Effector memory CD8-positive, alpha-beta T cell (primary cell): ENCODE measurements at places on chromosomes 7 and 10.

- no peak for DNase-seq
These were observed 9.5 kb downstream of the PDCD4 start for GRCh38 chr10:110881247-110881646.

GRCh38 chr7:114422507-114423501 is 8.2 kb downstream of the FOXP2 start:
- no peak for DNase-seq

DNA sequence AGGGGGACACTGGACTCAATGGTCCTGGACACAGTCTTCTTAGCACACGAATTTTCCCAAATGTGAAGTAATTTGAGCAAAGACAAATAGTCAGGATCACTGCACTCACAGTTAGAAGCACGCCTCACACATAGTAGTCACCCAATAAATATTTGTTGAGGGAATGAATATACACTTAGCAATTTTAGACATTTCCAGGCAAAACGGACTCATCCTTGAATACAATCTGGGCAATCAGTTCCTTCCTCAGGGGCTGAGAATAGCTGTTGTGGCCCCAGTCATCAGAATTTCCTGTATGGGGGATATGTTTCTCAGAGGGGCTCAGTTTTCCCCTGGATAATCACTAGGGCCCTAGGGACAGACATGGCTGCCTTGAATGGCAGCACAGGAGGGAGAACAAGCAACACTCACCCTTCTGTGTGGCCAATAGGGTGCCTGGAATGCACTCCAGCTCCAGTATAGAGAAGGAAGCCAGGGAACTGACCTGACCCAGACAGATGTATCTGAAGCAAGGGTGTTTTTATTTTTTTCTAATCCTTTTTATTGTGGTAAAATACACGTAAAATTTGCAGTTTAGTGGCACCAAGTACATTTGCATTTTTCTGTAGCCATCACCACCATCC is 282.7 kb upstream of the ZNF32 start:
- no peak for DNase-seq

DNA sequence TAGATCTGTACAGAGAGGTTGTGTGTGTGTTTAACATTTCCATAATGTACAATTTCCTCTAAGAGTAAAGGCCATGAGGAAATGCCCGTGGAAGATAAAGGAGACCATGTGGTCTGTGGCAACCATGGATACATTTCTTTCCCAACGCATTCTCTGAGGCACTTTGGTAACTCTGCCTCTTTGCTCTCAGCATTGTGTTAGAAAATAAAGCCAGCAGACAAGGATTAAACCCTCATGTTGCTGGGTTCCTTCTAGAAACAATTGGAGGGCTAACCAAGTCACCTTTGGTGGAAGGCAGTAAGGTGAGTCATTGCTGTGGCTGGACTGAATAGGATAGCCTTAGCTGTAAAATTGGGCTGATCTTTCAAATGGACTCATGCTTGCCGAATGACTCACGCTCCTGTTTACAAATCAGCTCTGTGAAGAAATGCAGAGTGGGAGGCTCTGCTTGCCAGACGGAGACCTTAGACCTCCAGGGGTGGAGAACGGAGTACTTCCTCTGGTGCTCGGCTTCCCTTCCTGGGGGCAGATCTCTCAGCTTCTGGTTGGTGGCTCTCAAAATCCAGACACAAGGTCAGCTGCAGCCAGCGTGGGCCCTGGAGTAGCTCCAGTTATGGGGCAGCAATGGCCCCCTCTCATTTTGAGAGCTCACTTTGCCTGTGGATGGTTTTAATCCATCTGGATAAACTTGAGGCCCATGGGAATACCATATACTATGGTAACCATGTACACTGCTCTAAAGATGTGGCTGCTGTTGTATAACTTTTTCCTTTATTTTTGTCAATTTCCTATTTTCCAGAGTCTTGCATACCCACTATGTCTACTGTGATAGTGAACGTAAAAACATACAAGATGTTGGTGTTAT is 137.3 kb downstream of the TCF7L2 start:
- DNase-seq, result no peak

- DNase-seq, result no peak
These were observed 169.7 kb downstream of the NRF1 start for GRCh38 chr7:129780974-129781927.

DNA sequence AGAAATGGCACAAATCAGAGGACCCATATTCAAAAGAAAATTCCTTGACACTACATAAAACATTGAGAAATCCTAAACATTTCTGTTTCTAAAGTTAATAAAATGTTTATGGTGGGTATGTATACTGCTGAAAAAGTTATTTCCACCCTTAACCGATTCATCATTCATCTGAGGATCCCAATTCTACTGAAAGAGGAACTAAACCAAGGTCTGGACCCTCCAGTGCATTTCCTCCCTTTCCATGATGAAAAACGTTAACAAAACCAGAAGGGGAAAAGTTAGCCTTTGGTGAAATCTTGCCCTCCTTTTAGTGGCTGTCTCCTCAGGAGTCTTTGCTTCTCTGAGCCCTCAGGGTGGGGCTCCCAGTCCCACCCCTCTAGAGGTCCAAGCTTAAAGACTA is 144.5 kb upstream of the ASAH2 start:
- no peak for DNase-seq

GRCh38 chr7:47258798-47259197 is 323.1 kb downstream of the TNS3 start:
- no peak for DNase-seq

DNA sequence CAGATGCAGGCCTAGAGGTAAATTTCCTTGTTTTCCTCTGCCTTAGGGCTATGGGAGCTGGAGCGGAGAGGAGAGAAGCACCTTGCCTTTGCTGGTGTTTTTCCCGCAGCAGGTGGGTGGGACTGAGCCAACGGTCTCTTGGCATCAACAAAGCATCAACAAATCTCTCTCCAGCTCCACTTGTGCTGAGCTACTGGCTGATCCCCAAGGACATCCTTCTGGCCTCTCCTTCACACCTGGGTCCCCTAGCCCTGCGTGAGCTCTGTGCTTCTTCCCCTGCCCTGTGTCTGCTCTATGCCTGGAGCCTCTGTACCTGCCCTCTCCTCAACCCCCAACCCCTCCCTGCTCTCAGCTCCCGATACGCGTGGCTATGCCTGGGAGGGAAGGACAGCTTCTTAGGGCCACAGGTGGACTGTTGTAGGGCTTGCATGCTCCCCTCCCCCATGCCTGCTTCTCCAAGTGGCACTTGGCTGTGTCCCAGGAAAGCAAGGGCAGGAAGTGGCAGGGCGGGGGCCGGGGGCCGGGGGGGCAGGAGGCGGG is 3.2 kb upstream of the CLDN4 start:
- no peak for DNase-seq

GRCh38 chr10:111370101-111370500 is 293.3 kb downstream of the ADRA2A start:
- no peak for DNase-seq

- DNase-seq, result no peak
These were observed 382.7 kb downstream of the RPS24 start for GRCh38 chr10:78416031-78417011.

DNA sequence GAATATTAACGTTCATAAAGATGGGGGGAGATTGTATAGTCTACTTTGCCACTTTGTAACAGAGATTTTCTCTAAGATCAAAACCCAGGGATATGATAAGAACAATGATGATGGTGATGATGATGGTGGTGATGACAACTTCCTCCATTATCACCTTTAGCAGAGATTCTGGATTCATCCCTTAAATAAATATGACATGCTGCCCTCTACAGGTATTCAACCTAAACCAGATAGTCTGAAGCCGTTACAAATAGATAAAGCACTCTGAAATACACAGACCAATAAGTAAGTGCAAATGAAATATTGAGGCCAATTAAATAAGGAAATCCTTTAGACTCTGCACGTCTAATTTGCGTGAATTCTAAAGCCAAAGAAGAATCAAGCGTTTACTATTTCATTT is 211.5 kb downstream of the CREB5 start:
- no peak for DNase-seq

- no peak for DNase-seq
These were observed 122.3 kb downstream of the DOCK4 start for GRCh38 chr7:112083776-112084355.

DNA sequence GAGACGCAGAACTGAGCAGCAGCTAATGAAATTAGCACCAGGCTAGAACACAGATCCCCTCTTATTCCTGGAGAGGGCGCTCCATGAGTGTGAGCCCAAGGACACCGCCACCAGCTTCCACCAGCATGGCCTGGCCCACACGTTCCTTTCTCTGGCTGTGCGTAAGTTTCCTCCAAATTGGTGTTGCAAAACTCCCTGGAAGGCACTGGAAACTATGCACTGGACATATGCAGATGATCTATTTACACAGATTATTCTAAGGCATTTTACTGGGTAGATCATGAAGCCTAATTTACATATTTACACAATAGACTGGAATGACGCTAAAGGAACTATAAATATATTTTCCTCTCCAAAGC is 455.6 kb upstream of the FOXK1 start:
- no peak for DNase-seq

GRCh38 chr7:51471981-51472296 is 155.3 kb upstream of the COBL start:
- DNase-seq, result no peak

GRCh38 chr7:158911145-158911544 is 54.8 kb downstream of the DYNC2I1 start:
- no peak for DNase-seq

DNA sequence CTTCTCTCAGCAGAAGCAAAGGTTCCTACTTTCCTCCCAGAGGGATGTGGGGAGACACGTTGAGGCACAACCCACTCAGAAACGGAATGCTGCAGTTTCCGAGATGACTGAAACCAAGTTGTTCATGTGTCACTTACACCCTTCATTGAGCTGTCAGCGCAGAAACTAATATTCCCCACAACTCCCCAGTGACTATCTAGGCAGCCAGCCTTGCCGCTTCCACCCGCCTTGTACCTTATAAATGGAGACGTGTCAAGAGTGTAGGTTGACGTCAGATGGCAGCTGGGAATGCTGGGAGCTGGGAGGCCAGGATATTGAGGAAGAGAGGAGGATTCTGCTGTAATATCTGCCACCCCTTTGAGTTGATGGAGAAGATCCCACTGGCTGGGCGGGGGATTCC is 15.1 kb downstream of the GPR26 start:
- DNase-seq, result no peak

GRCh38 chr10:89793649-89794254 is 92.4 kb downstream of the KIF20B start:
- peak; percentile 49 for DNase-seq

GRCh38 chr7:107934991-107935770 is 44.2 kb downstream of the DLD start:
- no peak for DNase-seq

- no peak for DNase-seq
These were observed 1.7 kb downstream of the AEBP1 start for GRCh38 chr7:44105832-44106231.

- DNase-seq, result no peak
These were observed 69.5 kb upstream of the CTTNBP2 start for GRCh38 chr7:117942780-117943179.

- DNase-seq, result no peak
These were observed 1.2 kb upstream of the LRMDA start for GRCh38 chr10:75430000-75430763.

DNA sequence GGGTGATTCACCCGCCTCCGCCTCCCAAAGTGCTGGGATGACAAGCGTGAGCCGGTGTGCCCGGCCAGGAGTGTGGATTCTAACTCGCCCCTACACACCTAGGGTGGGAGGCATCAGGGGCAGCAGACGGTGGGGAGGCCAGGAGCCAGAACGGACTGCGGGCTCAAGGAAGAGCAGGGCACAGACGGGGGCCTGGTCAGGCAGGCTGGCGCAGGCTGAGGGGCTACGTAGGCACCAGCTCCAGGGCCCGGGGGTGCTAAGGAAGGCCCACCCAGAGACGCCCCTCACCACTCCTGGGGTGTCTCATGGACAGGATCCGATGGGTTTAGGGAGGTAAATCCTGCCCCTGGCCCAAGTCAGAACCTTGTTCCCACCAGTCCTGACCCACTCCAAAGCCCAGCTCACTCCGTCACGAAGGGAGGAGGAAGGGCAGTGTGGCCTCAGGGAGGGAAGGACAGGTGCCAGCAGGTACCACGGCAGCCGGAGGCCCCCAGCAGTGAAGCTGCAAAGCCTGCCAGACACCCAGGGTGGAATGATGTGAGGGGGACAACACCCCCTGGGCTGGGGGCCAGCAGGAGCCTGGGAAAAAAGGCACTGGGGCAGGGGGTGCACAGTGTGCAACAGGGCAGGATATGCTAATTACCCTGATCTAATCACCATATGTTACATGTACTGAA is 251.4 kb downstream of the MAD1L1 start:
- no peak for DNase-seq

DNA sequence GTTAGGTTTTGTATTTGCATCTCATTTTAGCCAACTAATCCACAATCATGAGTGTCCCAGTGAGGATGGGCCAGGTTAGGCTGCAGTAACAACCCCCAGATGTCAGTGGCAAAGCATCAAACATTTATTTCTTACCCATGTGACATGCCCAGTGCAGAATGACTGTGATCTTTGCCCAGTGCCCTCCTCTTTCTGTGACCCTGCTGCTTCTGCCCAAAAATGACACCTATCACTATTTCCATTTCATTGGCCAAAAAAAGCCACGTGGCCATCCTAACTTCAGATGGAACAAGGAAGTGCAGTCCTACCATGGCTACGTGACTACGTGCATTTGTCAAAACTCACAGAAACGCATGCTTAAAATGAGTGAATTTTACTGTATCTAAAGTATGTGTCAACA is 109.2 kb upstream of the PRR15 start:
- DNase-seq, result no peak

DNA sequence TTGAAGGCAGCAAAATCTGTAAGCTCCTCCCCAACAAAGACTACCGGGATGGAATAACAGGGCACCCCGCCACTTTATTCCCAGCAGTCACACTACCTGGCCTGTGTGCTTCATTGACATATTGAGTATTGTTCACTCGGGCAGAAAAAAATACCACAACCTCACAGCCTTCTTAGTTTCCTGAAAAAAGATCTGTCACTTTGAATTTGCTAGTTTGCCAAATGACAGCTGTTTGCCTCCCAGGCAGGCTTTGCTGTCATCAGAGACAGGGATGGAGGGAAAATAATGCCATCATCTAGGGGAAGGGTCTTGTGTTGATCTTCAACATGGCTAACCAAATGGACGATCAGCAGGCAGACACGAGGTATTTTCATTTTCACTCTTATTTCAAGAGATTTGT is 26.9 kb downstream of the BMPER start:
- no peak for DNase-seq

GRCh38 chr7:27634671-27635493 is 27.8 kb downstream of the HIBADH start:
- DNase-seq, result no peak

DNA sequence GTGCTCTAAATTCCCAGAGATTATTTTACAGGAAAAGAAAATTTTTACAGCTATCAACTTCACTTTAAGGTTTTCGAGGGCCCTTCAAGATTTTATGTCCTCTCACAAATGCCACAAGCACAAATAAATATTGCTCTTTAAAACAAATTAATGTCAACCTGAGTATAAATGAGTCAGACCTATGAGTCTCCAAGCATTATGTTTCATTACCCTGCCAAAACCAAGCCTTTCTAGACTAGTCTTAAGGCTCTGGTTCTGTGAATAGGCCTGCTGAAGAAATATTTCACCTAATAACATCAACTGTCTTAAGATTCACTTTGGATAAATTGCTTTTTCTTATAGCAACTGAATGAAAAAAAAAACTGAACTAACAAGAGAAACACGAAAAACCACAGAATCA is 153.0 kb downstream of the PDE1C start:
- no peak for DNase-seq
